Colonic mucosa (tissue), 4 donors: ENCODE measurements at places on chromosomes 12 and 14.

- H3K4me1 ChIP-seq, result no peaks in the 10 kb centered on the region
- no peak overlapping the region for H3K4me3 ChIP-seq
- DNase-seq, result no peak
- H3K27ac ChIP-seq, result no peak overlapping the region
- no peaks in the 10 kb centered on the region for H3K27me3 ChIP-seq
Measured at GRCh38 chr14:34179727-34180126, 228.9 kb upstream of the EGLN3 start.

DNA sequence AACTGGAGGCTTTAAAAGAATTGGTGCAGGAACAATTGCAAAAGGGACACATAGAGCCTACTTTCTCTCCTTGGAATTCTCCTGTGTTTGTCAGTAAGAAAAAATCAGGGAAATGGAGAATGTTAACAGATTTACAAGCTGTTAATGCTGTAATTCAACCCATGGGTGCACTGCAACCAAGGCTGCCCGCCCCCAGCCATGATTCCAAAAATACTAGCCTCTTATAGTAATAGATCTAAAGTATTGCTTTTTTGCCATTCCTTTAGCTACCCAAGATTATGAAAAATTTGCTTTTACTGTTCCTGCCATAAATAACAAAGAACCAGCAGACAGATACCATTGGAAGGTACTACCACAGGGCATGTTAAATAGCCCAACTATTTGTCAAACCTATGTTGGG lies 15.3 kb upstream of the OR8S1 start:
- H3K27ac ChIP-seq, result no peak overlapping the region
- H3K4me1 ChIP-seq, result no peaks in the 10 kb centered on the region
- no peaks in the 10 kb centered on the region for H3K36me3 ChIP-seq
- H3K27me3 ChIP-seq, result no peaks in the 10 kb centered on the region

DNA sequence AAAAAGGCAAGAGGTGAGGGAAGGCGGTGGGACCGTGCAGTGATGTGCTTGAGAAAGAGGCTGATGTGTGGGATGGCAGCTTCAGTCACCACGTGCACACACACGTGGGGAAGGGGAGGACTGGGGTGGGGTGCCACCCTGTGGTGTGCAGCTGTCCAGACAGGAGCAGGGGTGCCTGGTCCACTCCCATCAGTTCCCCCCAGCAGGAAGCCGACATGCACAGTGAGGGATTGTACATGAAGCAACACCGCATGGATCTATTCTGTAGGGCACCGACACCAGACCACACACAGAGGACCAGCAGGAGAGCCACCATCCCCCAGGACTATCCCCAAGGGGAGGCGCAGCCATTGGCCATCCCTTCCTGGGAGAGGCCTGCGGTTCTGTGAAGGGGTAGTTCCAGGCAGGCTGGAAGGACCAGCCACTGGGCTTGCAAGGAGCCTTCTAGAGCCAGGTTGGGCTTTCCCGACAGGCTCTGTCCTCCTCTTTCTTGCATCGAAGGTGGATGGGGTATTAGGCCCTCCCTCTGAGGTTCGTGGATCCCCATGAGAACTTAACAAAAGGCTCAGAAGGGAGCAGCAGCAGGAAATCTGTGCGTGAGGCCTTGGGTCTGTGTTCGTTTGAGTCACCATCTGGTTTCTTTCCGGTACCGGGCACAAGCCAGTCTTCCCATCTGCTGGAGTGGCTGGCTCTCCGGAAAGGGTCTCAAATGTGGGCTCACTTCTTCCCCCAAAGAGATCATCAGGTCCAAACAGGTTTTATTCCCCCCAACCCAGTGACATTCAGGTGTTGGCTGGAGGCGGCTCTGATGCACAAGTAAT lies 59.8 kb downstream of the PLEKHG3 start:
- no peak overlapping the region for H3K27ac ChIP-seq
- H3K27me3 ChIP-seq, result no peaks in the 10 kb centered on the region
- H3K36me3 ChIP-seq, result no peaks in the 10 kb centered on the region
- DNase-seq, result no peak

DNA sequence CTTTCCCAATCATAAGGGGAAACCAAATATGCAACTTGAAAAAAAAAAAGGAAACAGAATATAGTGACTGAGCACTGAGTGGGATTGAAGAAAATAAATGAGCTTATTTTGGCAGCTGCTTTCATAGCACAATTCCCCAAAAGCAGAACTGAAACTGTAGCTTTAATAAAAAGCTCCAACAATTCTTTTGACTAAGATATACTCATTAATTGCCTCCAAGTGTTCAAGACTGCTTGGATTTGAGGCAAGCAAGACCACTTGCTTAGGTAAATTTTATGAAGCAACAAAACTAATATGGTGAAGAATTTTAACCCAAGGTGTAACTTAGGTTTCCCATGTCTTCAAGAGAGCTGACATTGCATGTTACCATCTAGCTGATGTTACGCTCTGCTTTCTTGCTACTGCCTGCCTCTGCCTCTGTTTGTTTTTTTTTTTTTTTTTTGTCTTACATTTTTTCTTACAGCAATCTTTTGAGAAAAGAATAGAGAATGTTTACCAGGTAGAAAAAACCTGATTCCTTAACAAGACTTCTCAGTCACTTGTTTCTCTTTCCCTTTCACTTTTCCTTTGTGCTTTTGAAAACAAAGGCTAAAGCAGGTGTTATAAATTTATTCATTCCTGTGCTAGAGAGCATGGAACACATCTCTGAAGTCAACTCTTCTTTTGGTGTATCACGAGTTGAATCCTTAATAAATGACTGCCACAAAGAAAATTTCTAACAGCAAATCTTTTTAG lies 134.4 kb downstream of the BCAT1 start:
- H3K36me3 ChIP-seq, result no peaks in the 10 kb centered on the region
- H3K27ac ChIP-seq, result peak overlapping the region; percentile 37
- H3K4me3 ChIP-seq, result no peak overlapping the region
- no peaks in the 10 kb centered on the region for H3K4me1 ChIP-seq
- no peaks in the 10 kb centered on the region for H3K27me3 ChIP-seq

GRCh38 chr12:91273560-91273959 lies 90.9 kb upstream of the DCN start:
- H3K4me1 ChIP-seq, result no peaks in the 10 kb centered on the region
- no peak overlapping the region for H3K4me3 ChIP-seq
- no peaks in the 10 kb centered on the region for H3K36me3 ChIP-seq
- no peaks in the 10 kb centered on the region for H3K27me3 ChIP-seq

DNA sequence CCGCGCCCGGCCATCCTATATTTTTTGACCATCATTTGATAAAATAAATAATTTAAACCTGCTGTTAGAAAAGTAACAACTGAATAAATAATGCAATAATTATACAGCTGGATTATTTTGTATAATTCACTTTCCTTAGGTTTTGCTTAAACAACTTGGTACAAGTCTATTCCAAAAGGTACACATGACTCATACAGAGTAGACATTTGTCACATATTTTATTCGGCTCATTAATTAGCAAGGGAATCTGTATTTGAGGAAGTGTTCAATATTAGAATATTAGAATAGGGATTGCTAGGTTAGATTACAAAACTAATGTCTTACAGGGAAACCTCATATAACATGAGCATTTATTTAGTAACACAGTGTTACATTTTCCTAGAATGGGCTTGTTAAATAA lies 48.7 kb downstream of the ATP2A2 start:
- DNase-seq, result no peak
- no peak overlapping the region for H3K4me3 ChIP-seq
- peaks cover 41% of the 10 kb centered on the region for H3K36me3 ChIP-seq
- H3K27me3 ChIP-seq, result no peaks in the 10 kb centered on the region
- H3K27ac ChIP-seq, result no peak overlapping the region

- DNase-seq, result no peak
- H3K36me3 ChIP-seq, result no peaks in the 10 kb centered on the region
- no peaks in the 10 kb centered on the region for H3K27me3 ChIP-seq
- H3K4me1 ChIP-seq, result no peaks in the 10 kb centered on the region
Measured at GRCh38 chr12:89574736-89575208, 48.9 kb upstream of the POC1B start.

GRCh38 chr14:101835566-101835965 lies 74.1 kb downstream of the PPP2R5C start:
- DNase-seq, result no peak
- H3K27me3 ChIP-seq, result no peaks in the 10 kb centered on the region
- H3K36me3 ChIP-seq, result no peaks in the 10 kb centered on the region
- H3K4me3 ChIP-seq, result no peak overlapping the region
- no peak overlapping the region for H3K27ac ChIP-seq
- peaks cover 13% of the 10 kb centered on the region for H3K4me1 ChIP-seq

GRCh38 chr14:70744641-70745040 lies 64.7 kb downstream of the MAP3K9 start:
- no peak for DNase-seq
- H3K36me3 ChIP-seq, result no peaks in the 10 kb centered on the region
- H3K4me1 ChIP-seq, result no peaks in the 10 kb centered on the region
- no peak overlapping the region for H3K27ac ChIP-seq
- no peak overlapping the region for H3K4me3 ChIP-seq

GRCh38 chr12:127558361-127558760 lies 708.6 kb upstream of the TMEM132C start:
- H3K27ac ChIP-seq, result no peak overlapping the region
- H3K27me3 ChIP-seq, result no peaks in the 10 kb centered on the region
- H3K36me3 ChIP-seq, result no peaks in the 10 kb centered on the region

DNA sequence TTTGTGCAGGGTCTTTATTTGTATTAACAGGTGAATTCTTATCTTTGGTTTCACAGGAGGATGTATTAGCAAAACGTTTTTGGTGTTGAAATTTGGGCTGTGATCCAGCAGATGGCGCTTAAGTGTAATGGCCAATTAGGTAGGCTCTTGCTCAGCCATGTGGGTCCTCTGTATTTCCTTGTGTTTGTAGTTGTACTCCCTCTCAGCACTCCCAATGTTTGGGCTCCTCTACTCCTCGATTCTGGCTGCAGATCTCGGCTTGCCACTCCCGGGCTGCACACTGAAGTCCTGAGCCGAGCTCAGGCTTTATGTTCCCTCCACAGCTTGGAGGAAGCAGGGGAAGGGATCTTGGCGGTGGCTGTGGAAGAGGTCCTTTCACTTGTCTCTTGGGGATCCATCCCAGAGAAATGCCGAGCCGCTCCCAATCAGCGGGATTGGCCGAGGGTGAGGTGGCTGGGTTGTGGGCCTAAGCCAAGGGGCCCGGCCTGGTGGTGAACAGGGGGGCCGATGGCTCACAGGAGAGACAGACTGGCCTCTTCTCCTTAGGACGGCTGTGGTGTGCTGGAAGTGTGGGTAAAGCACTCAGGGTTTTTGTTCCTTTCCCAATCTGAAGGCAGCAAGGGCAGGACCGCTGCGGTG lies 133.7 kb downstream of the AEBP2 start:
- H3K36me3 ChIP-seq, result no peaks in the 10 kb centered on the region
- DNase-seq, result peak; percentile 34
- H3K4me1 ChIP-seq, result no peaks in the 10 kb centered on the region
- no peak overlapping the region for H3K4me3 ChIP-seq

DNA sequence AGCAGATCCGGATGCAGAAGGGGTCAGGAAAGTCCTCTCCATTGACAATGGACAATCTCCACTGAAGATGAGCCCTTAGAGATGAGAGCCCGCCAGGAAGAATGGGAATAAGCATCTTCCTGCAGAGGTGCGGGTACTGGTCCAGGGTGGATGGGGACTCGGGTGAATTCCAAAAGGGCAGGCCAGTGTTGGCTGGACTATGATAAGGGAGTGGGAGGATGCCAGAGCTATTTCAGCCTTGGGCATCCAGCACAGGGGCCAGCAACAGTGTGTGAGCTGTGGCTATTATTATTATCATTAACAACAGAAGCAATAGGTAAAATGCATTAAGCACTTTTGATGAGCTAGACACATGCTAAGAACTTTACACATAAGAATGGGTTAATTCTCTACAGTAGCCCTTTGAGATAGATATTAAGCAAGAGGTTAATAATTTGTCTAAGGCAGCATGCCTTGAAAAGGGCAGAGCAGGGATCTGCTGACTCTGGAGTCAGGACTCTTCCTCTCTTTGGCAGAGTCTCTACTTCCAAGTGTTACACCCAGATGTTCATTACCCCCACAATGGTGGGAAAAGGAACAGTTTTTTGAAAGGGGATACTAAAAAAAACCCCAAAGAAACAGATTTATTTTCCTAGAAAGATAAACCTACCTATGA lies 55.2 kb downstream of the PRICKLE1 start:
- no peak for DNase-seq
- no peaks in the 10 kb centered on the region for H3K27me3 ChIP-seq
- no peak overlapping the region for H3K27ac ChIP-seq

- no peak overlapping the region for H3K27ac ChIP-seq
- H3K4me1 ChIP-seq, result no peaks in the 10 kb centered on the region
- DNase-seq, result no peak
- no peaks in the 10 kb centered on the region for H3K36me3 ChIP-seq
- no peaks in the 10 kb centered on the region for H3K27me3 ChIP-seq
- H3K4me3 ChIP-seq, result no peak overlapping the region
Measured at GRCh38 chr14:88163731-88164255, 158.9 kb downstream of the GPR65 start.

DNA sequence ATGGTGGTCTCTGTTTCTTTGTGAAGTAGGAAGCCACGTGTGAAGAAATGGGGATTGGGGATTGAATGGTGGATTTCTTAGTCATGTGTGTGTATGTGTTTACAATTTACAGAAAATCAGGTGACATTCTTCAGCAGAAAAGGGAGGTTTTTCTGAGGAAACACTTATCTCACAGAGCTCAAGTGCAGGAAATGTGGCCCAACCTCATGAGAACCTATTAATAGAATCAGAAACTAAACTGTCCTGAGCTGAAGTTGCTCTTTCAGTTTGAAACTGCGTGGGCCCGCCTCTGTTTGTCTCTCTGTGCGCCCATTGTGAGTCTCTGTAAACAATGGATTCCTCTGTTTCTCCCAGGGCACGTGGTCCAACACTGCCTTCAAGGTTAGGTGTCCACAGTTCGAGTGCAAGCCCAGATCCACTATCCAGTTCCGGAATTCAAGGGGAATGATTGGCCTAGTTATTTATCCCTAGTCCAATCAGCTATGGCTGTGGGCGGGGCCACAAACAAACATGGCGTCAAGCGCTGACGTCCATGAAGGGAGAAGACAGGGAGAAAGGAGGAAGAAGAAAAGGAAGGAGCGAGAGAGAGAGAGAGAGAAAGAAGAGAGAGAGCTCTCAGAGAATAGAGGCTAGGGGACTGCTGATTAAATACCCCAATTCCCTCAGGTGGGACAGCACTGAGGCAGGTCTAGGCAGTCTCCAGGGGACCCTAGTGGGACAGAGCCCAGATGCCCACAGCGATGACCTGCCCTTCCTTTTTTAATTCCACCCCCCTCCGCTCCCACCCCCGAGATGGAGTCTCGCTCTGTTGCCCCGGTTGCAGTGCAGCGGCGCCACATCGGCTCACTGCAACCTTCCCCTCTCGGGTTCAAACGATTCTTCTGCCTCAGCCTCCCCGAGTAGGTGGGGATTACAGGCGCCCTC lies 31.4 kb upstream of the C12orf76 start:
- no peaks in the 10 kb centered on the region for H3K36me3 ChIP-seq
- H3K27ac ChIP-seq, result peak overlapping the region; percentile 10
- peak; percentile 27 for DNase-seq
- H3K4me3 ChIP-seq, result no peak overlapping the region
- H3K27me3 ChIP-seq, result no peaks in the 10 kb centered on the region
- no peaks in the 10 kb centered on the region for H3K4me1 ChIP-seq

DNA sequence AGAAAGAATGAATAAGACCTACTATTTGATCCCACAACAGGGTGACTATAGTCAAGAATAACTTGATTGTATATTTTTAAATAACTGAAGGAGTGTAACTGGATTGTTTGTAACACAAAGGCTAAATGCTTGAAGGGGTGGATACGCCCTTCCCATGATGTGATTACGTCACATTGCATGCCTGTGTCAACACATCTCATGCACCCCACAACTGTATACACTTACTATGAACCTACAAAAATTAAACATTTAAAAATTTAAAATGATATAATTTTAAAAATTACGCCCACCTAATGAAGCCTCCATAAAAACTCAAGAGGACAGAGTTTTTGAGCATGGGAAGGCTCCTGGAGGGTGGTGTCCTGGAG lies 94.5 kb downstream of the SCARB1 start:
- no peak overlapping the region for H3K4me3 ChIP-seq
- no peak for DNase-seq
- H3K36me3 ChIP-seq, result no peaks in the 10 kb centered on the region
- no peaks in the 10 kb centered on the region for H3K27me3 ChIP-seq
- H3K27ac ChIP-seq, result no peak overlapping the region
